ENCODE measurements at places on chromosomes 1 and 21.

DNA sequence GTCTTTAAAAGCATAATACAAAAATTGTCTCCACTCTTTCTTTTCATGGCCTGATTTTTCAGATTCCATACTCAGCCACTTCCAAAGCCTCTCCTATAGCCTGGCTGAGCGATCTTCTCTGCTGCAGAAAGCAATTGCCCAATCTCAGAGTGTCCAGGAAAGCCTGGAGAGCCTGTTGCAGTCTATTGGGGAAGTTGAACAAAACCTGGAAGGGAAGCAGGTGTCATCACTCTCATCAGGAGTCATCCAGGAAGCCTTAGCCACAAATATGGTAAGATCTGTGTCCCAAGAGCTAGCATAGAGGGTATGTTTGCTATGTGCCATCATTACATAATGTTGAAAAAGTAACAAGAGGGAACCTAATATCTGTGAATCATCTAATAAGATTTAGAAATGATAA is 130.7 kb upstream of the BMP8A start:
- no peak for DNase-seq

DNA sequence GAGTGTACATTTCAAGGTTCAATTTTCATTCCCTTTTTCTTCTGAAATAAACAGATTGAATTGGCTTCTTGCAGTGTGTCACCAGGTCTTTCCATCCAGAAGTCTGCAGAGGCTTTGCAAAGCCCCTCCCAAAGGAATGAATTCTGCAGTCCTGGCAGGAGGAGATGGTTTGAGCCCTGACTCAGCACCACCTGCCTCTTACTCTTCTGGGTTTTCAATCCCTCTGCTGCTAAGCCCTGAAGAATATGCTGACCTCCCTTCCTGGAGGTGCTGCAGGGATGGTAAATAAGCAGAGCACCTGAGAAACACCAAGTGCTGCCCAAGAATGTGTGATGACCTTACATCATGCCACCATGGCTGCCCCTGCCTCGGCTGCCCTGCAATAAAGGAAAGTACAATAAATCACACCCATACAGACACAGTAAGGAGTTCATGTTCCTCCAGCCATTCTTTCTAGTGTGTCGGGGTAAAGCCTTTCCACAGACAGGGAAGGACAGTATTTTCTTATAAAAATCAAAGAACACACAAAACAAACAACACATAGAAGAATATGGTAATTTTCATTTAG is 209.2 kb downstream of the ZNF326 start:
- DNase-seq, result no peak

DNA sequence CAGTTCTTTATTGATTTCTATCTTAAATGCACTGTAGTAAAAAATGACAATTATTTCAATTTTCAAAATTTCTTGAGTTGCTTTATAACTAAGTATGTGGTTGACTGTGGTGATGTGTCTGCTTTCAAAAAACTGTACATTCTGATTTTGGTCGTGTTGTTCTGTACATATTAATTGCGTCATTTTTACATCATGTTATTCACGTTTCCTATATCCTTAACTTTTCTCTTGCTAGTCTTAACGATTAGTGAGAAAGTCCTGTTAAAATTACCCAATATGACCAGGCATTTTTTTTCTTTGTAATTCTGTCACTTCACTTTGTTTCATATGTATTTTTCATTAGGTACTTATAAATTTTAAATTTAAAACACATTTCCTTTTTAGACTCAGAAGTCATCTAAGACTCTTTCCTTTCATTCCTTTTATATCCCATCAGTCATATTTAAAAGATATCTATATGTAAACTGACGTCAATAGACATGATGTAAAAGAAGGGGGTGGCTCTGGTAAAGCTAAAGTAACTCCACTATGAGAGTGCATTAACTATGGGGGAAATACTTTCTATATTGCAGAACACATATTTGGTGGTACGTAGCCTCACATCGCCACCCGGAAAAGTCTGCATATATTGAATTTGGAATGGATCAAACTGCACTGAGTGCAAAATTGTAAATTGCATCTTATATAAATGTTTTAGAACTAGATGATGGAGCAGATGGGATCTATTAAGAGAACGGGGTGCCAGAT is 1.1 kb upstream of the COA6 start:
- no peak for DNase-seq

DNA sequence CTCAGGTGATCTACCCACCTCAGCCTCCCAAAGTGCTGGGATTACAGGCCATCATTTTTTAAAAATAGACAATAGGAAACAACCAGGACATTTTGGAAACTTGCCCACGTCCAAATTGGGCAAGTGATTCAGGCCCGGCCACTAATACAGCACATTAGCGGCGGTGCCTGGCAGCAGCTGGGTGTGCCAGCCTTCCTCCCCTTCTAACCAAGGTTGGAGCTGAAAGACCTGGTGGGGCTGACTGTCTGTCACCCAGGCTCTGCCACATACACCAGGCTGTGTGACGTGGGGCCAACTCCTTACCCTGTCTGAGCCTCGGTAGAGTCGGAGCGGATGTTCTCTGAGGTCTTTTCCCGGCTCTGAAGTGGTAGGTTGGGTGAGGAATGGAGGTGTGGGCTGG is 29.6 kb upstream of the TMEM51 start:
- no peak for DNase-seq

DNA sequence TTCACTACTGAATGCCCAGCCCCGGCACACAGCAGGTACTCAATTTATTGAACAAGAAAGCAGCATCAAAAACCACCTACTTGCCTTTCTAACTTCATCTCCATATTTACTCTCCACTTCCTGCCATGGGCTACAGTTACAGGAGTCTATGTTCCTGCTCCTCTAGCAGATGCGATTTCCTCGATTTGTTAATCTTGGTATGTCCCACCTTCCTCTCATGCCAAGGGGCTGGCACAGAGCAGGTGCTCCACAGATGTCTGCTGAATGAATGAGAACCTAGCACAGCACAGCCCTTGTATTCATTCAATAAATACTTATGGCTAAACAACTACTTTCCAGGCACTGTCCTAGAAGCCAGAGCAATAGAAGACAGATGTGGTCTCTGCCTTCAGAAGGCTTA is 12.2 kb downstream of the PAFAH2 start:
- no peak for DNase-seq

GRCh38 chr1:35825255-35825654 is 17.4 kb downstream of the AGO4 start:
- no peak for DNase-seq

DNA sequence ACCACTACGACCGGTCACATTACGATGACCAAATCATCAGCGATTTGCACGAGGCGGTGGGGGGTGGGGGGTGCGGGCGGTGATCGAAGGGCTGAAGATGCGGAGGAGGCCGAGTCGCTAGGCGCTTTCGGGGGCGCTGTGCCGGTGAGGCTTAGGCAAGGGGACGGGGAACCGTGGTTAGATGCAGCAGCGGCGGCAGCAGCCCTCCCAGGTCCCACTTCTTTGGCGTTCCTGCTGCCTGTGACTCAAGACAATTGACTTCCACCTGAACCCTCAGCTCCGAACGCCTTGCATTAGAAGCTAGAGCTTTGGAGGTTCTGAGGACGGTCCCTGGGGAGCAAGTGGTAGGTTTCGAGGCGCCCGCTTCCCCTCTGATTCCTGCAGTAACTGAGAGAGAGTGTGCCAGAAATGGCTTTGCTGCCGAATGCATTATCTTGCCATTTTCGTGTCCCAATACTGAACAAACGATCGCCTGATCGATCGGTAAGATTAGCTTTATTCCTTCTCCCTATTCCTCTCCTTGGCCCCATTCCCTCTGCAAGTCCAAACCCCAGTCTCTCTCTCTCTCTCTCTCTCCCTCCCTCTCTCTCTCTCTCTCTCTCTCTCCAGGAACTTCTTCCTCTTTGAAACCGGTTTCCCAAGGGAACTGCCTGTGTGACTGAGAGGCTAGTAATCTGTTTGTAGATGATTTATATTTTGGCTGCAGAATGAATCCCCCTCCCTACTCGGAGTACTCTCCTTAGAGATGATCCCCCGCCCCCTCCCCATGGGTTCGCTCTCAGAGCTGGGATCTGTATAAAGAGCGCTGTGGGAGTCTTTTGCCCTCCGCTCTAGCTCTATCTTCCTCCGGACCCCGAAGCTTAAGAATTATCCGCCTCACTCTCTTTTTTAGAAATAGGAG is 735 bp upstream of the BRINP3 start:
- DNase-seq, result no peak

DNA sequence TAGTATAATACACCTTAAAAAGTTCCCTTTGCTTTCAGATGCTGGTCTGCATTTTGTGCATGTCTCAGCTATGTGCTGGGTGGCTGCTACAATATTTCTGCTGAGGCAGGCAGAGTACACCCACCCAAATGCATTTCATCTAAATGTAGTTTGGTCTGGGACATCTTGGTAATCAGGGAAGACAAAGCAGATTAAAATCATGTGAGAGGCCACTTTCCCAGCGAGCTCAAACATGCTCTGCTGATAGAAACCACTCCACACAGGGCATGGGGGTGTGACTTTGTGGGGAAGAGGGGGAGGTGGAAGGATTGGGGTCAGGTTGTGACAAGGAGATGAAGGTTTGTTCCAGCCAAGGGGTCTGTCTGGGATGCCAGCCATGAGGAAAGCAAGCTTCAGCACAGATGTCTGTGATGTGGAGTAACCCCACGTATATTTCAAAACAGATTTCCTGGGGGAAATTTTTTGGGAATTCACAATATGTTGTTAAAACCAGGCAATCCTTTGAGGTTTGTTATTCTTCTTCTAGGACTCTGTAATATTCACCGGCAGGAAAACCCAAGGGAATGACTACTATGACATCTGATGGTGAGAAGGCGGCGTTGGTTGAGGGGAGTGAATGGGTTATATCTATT is 255.1 kb upstream of the FGGY start:
- DNase-seq, result no peak

- no peak for DNase-seq
Observed at GRCh38 chr1:110160538-110161100, 10.3 kb downstream of the SLC6A17 start.

DNA sequence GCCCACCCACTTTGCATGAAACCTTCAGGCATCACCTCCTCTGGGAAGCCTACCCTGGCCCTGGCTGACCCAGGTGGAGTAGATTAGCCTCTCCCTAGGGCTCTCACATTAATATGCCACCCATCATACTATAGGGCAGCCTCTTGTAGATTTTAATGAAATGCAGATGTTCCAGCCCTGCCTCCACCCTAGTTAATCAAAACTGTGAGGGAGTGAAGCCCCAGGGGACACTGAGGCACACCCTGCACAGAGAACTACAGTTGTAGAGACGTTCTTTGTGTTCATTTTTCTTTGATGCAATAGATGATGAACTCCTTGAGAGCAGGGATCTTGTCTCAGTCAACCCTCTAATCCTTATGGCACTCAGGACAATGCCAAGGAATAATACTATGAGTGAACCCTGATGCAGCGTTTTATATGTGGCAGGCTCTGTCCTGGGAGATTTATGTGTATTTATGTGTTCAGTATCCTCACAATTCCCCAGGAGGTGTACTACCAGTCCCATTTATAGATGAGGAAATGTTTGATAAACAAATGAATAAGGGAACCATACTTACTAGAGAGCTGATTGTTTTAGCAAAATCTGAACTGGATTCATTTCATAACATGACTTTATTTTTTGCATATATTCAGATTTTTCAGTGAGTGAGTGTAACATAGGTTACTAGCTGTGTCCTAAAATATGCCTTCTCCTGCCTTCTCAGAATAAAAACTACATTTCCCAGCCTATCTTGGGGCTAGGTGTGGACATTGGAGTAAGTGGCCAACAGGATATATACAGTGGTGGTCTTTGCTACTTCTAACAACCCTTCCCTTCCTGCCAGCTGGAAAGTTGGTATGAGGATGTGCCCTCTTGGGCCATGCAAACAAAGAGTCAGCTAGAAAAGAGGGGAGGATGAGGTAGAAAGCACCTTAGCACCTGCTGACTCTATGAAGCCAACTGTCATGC is 23.5 kb upstream of the PRELP start:
- DNase-seq, result no peak

GRCh38 chr1:8364528-8365442 is 46.9 kb downstream of the SLC45A1 start:
- DNase-seq, result no peak

DNA sequence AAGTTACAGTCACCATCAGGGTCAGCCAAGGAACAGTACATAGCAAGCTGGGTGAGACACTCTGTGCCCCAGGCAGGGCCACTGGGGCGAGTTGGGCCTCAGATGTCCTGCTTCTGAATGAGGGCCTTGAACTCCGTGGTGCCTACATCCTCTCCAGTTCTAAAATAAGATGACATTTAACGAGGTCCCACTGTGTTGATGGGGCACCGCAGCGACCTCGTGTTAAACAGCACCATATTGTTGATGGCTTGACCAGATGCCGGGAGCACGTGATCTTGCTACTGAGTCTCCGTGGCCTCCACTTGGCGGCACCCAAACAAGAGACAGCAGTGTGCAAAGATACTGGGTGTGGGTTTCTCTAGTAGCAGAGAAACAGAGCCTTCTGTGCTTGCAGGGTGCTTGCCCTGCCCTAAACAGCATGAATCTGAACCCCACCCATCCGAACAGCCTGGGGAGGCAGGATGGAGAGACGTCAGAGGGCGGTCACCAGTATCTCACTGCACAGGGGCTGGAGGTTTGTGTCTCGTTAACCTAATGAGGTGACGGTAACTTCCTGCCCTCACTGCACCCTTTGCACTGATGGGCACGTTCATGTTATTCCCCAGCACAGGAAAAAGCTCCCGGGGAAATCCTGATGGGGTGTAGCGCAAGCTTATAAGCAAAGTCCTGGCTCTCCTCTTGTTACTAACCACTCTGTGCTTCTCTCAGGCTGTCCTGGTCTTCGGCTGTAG is 324.4 kb downstream of the AJAP1 start:
- no peak for DNase-seq

DNA sequence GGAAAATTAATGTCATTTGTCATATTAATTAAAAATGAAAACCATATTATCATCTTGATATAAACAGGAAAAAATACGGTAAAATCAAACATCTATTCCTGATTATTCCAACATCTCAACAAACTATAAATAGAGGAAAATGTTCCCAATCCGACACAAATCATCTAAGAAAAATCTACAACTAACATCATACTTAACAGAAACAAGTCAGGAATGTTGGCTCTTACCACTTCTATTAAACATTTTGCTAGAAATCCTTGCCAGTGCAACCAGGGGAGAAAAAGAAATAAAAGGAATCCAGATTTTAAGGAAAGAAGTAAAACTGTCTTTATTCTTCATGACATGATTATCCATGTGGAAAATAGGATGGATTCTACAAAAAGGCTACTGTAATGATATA is 77.0 kb upstream of the IRF2BP2 start:
- DNase-seq, result no peak

- DNase-seq, result no peak
Observed at GRCh38 chr1:890661-891060, 33.1 kb upstream of the SAMD11 start.

DNA sequence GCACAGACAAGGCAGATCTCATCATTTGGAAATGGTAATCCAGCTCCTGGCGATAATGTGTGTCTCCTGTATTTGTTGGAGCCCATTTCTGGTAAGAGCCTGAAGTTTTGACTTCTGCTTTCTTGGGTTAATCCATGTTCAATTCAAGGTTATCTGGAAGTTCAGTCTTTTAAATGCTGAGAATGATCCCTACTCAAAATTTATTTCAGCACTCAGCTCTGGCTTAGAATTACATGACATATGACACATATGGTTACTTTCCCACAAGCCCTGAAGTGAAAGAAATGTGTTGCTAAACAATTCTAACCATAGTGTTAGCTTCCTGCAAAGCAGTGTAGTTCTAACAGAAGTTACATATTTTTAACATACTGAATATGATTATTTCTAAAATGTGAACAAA is 2.7 kb downstream of the PTGFR start:
- DNase-seq, result no peak
